A549 treated with dexamethasone at 1 μM for 4 hours (cell line): ENCODE measurements at places on chromosomes 3 and 15. TPM values are rescaled to one million over a fixed set of nuclear protein-coding genes. Genes with fewer than 3 reads are reported as not detected.

Gene LMAN1L
- total RNA-seq: 0.04 TPM in 1 of 5 replicates, not detected in the others

Gene CNTN6
- total RNA-seq: not detected in 5 replicates

Gene SHF
- 0.28 to 0.66 TPM (median 0.56 TPM) in 5 replicates for total RNA-seq

Gene CSPG5
- total RNA-seq: 0.83 to 1.3 TPM (median 1.1 TPM) in 5 replicates

Gene RPL35A
- 849 to 1,207 TPM (median 889 TPM) in 5 replicates for total RNA-seq

Gene FBN1
- total RNA-seq: 5.5 to 8.5 TPM (median 6.5 TPM) in 5 replicates

Gene FGF12
- 0.59 to 0.73 TPM (median 0.62 TPM) in 5 replicates for total RNA-seq

Gene EPHB1
- total RNA-seq: 0.07 to 0.24 TPM (median 0.09 TPM) in 4 of 5 replicates, not detected in the other

Gene LTF
- not detected in 5 replicates for total RNA-seq

Gene ZCWPW2
- total RNA-seq: not detected in 5 replicates

Gene LMCD1
- 55.9 to 82.1 TPM (median 63.8 TPM) in 5 replicates for total RNA-seq

Gene IL5RA
- not detected in 5 replicates for total RNA-seq

Gene ZNF445
- 1.9 to 3.6 TPM (median 3.1 TPM) in 5 replicates for total RNA-seq

Gene TP53BP1
- 14.0 to 19.4 TPM (median 18.3 TPM) in 5 replicates for total RNA-seq

Gene SEMA3B
- total RNA-seq: 5.0 to 7.7 TPM (median 6.3 TPM) in 5 replicates

Gene KLHL40
- not detected in 5 replicates for total RNA-seq

Gene MYZAP
- 0.94 to 1.5 TPM (median 1.3 TPM) in 5 replicates for total RNA-seq

Gene GMNC
- total RNA-seq: not detected in 5 replicates

Gene EOMES
- 0.36 to 0.84 TPM (median 0.69 TPM) in 5 replicates for total RNA-seq

Gene DNASE1L3
- total RNA-seq: 0.10 to 0.15 TPM (median 0.11 TPM) in 4 of 5 replicates, not detected in the other

Gene SLITRK3
- not detected in 5 replicates for total RNA-seq

Gene HGD
- total RNA-seq: 17.7 to 25.2 TPM (median 21.9 TPM) in 5 replicates
